ENCODE measurements at places on chromosomes 6 and 20. TPM values are rescaled to one million over a fixed set of nuclear protein-coding genes. Genes with fewer than 3 reads are reported as not detected.
A peak's percentile ranks its signal among the peaks of the same experiment; 100 is the strongest.

GRCh38 chr20:20202768-20203167, 150.4 kb downstream of the CFAP61 start:
- DNase-seq, result no peak

GRCh38 chr6:127464881-127465459, 5.8 kb upstream of the KIAA0408 start:
- peak; percentile 86 for DNase-seq

DNA sequence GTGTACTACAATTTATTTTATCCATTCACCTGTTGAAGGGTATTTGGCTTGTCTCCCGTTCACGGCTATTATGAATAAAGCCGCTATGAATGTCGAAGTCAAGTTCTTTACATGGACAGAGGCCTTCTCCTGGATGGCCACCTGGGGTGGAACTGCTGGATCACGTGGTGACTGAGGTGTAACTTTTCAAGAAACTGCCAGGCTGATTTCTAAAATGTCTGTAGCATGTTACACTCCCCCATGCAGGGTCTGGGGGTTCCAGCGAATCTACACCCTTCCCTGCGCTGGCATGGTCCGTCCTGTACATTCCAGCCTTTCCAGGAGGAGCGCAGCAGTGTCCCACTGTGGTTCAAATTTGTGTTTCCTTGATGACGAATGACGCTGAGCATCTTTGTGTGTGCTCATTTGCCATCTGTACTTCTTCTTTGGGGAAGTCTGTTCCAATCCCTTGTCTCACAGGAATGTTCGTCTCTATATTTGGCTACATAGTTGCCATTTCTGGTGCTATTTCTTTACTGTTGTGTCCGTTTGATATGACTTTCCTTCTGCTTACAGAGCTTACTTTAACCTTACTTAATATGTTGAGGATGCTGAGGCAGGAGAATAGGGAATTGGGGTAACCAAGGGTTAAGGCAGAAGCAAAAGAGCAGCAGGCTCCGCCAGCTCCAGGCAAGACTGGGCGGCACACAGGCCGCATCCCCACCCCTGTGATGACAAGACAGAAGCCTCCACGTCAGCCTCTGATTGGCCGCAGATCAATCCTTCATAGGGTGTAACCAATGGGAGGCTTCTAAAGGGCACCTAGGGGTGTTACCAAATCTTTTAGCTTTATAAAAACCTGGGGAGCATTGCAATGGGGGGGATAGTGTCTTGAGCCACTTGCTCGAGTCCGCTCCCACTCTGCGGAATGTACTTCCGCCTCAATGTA, 106.6 kb downstream of the TAF4 start:
- DNase-seq, result peak; percentile 13

The MACROD2 gene
- polyA plus RNA-seq, result 6.6 TPM

- DNase-seq, result no peak
Observed at GRCh38 chr20:51419231-51419630, 123.3 kb downstream of the NFATC2 start.

GRCh38 chr6:33737267-33738026, 9.3 kb downstream of the IP6K3 start:
- peak; percentile 86 for DNase-seq

DNA sequence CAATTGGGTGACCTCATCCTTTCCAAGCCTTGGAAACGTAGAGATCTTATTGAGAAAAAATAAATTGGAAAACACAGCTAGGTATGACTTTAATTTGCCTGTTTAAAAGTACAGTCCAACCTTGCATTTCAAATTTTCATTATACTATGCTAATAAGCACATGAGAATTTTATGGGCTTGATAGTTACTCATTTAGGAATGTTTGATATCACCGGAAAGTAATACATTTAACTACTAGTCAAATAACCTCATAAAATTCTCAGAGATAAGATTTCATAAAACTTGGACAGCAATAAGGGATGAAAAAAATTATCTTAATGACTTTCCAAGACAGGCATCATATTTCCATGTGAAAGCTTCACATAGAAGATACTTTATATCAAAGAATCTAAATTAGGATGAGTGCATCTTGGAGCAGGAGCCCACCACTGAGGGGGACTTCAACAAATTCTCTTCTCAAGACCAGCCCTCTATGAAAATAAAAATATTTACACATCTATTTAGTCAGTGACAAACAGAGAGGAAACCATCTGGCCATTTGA, 236.3 kb downstream of the EPHA7 start:
- DNase-seq, result no peak

The ADGRF1 gene
- under 0.01 TPM for polyA plus RNA-seq

- DNase-seq, result no peak
Observed at GRCh38 chr6:36402481-36402880, 15.0 kb upstream of the ETV7 start.

- DNase-seq, result no peak
Observed at GRCh38 chr6:154473324-154473723, 37.2 kb downstream of the CNKSR3 start.
